ENCODE measurements at places on chromosomes 2 and 18. TPM values are rescaled to one million over a fixed set of nuclear protein-coding genes. Genes with fewer than 3 reads are reported as not detected.

- DNase-seq: no peak
Observed at GRCh38 chr18:59575995-59576394, 121.2 kb downstream of the CCBE1 start.

GRCh38 chr2:57892920-57893319 is 153.7 kb upstream of the VRK2 start:
- DNase-seq: no peak

DNA sequence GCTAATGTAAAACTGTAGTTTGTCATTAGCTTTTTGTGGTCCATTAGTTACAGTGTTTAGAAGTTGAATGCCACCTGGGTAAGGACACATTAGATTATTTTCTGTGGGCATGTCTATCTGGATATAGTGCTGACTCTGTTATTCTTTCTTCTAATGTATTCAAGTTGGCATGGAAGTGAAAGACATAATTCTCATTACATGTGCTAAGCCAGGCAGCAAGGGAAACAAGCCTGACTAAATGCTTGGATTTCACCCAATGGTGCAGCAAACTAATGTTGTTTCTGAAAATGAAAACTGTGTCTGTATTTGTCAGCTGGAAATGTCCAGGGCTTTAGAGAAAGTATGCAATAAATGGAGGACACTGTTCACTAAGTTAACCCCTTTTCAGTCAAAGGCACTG is 100.7 kb downstream of the NUP35 start:
- no peak for DNase-seq

DNA sequence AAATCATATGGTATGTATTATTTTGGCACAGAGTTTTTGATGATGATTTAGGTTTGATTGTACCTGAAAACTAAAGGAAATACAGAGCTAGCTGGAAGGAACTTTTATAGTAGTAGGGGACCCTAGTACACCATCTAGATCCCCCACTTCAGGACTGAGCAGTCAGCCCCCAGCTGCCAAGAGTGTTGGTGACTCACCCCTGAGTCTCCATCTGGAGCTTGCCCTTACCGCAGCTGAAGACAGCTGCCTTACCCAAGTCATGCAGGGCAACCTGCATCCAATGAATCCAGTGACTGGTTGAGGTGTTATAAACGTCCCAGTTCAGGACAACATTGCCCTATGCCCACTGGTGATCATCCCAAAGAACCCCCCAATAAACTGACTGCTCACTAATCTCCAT is 15.3 kb downstream of the PMS1 start:
- DNase-seq: no peak

DNA sequence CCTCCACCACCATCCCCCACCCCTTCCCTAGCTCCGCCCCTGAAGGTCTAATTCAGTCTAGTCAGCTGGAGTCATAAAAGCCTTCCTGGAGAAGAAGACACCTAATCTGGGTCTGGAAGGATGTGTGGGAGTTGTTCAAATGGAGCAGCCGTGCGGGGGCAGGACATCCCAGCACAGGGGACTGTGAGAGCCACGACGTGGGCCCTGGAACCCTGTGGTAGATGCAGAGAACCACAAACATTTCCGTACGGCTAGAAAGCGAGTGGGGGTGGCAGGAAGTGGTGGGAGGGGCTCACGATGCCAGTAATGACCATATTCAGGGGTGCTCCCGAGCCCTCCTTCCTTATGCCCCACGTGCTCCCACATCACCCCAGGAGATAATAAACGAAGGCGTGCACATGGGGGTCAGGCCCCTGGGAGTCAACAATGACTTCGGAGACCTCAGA is 20.9 kb upstream of the COL6A3 start:
- peak; percentile 71 for DNase-seq

DNA sequence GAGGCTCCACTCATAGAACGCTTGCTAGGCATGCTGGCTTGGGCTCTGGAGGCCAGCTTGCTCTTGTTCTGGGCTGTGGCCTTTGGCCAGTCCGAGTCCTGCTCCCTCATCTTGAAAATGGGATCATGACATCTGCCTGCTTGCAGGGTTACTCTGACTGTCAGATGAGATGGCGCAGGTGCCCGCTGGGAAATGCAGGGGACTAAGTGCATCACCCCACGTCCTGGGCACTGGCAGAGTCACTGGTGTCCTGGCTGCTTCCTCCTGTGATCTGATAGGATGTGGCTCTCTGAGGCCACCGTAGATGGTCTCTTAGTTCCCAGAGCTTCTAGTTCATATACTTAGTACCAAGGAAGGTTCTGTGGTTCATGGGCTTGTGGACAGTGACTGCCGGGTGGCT is 18.5 kb downstream of the LDLRAD4 start:
- no peak for DNase-seq

GRCh38 chr2:133270550-133270949 is 297.7 kb downstream of the NCKAP5 start:
- no peak for DNase-seq

DNA sequence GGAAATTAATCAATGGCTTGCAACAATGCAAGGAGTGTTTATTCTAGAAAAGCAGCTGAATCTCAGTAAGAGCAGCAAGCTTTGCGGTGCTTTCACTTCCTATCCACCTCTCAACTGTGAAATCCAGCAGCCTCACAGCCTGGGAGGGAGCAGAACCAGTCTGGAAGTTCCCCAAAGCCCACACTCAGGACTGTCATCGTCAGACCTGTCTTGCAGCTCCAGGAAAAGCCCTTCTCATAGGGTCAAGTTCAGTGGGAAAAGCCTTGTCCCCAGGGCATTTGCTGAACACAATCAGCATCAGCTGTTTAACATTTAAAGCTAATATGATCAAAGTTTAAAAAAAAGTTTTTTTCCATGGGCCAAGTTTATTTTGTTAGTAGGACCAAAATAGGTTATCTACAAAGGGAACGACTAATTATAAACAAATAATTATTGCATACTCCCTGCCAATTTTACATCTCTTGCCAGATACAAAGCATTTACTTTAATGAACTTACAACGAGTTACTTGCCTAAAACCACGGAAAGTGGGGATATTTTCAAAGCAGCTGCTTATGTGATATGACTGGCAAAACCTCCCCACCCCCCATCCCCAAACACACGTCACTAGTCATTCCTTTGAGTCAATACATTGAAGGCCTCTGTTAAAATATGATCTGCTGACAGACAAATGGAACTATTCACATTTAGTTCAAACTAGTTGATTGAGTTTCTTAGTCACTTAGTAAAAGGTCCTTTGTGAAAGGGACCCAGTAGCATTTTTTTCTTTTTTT is 36.8 kb downstream of the PARD6G start:
- no peak for DNase-seq

- no peak for DNase-seq
Observed at GRCh38 chr2:136137982-136138381, 20.0 kb upstream of the CXCR4 start.

GRCh38 chr2:70199320-70199864 is 8.6 kb upstream of the C2orf42 start:
- DNase-seq: no peak

GRCh38 chr18:73431620-73432019 is 563.8 kb upstream of the NETO1 start:
- DNase-seq: no peak

GRCh38 chr18:7684966-7685365 is 117.8 kb downstream of the PTPRM start:
- no peak for DNase-seq

- DNase-seq: no peak
Observed at GRCh38 chr2:120845277-120845676, 109.6 kb downstream of the GLI2 start.

- DNase-seq: no peak
Observed at GRCh38 chr18:23822590-23823385, 133.5 kb downstream of the LAMA3 start.

GRCh38 chr2:30029804-30030203 is 108.4 kb upstream of the ALK start:
- no peak for DNase-seq

GRCh38 chr2:19914266-19914975 is 12.6 kb upstream of the TTC32 start:
- no peak for DNase-seq

DNA sequence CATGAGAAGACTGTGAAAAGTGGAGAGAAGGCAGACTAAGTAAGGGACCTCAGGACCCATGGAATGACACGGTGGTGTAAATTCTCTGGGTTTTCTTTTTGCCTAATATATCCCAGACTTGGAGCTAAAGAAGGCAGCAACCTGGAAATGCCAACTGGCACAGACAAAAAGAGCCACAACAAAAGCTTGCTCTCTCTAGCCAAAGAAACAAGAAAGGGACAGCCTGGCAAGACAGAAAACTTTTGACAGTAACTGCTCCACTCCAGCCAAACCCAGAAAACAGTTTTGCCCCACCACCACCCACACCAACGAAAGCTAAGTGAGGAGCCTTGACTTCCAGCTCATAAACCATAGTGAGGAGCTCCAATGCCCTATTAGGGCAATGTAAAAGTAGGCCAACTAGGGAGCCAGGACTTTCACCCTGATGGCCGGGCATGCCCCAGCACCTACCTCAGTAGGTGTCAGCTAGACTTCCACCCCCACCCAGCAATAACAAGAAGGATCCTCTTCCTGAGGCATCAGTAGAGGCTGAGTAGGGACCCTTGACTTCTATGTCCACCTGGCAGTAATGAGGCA is 35.5 kb downstream of the PELI1 start:
- no peak for DNase-seq

GRCh38 chr2:54639609-54640008 is 83.9 kb upstream of the EML6 start:
- no peak for DNase-seq

DNA sequence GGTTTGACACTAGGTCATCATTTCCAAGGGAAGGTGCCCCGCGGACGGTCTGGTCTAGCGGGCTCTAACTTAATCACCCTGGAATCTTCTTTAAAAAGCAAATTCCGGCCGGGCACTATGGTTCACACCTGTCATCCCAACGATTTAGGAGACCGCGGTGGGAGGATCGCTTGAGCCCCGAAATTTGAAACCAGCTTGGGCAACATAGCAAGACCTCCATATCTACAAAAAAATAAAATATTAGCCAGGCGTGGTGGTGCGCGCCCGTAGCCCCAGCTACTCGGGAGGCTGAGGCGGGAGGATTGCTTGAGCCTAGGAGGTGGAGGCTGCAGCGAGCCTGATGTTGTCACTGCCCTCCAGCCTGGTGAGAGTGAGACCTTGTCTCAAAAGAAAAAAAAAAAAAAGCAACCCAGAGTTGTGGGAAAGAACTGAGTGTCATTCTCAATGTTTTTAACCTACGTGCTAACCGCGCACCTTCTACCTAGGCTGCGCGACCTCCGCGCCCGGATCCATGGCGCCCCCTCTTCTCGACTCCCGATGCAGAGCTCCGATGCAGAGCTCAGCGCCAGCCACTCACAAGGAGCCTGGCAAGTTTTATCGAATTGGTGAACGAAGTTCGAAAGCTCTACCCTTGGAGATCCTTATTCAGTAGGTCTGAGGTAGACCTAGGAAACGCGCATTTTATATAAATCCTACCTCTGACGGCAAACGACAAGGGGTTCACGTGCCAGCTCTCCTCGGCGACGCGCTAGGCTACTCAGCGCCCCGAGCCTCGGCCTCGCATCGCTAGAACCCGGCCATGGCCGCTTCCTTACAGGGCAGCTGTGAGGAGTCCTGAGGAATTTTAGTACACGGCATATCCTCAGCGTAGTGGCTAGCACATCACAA is 888 bp upstream of the TWSG1 start:
- DNase-seq: peak; percentile 23

- DNase-seq: no peak
Observed at GRCh38 chr2:226981791-226982326, 146.0 kb downstream of the RHBDD1 start.

DNA sequence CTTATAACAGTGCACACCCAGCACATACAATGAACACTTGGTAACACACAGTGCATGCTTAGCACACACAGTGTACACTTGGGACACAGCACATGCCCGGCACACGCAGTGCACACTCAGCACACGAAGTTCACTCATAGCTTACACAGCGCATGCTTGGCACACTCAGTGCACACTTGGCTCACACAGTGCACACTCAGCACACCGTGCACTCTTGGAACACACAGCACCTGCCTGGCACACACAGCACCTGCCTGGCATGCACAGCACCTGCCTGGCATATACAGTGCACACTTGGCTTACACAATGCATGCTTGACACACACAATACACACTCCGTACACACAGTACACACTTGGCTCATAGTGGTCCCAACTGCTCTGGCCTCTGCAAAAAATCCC is 128.2 kb downstream of the GALR1 start:
- DNase-seq: no peak

DNA sequence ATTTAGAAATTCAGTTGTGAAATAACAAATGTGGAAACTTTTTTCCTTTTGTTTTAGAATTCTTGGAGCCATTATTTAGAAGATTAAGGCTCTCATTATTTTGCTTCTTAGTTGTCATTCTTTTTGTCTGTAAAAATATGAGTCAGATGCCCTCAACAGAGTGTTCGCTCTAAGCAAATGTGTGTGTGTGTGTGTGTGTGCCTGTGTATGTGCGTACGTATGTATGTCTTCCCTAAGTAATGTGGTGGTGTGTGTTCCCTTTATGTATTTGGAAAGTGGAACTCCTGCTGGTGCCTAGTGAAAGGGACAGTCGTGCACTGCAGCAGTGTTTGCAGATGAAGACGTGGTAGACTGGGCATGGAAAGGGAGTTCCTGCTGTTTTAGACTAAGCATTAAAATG is 27.5 kb downstream of the ZNF407 start:
- DNase-seq: no peak

DNA sequence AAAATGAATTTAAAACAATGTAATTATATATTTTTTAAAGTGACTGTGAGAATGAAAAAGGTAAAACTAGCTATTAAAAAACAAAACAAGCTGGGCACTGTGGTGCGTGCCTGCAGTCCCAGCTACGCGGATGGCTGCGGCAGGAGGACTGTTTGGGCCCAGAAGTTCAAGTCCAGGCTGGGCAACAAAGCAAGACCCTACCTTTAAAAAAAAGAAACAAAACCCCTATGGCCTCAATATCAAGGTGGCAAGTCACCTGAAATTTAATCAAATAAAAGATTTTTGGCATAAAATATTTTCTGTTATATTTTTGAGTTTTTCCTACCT is 46.9 kb upstream of the STRN start:
- DNase-seq: no peak

DNA sequence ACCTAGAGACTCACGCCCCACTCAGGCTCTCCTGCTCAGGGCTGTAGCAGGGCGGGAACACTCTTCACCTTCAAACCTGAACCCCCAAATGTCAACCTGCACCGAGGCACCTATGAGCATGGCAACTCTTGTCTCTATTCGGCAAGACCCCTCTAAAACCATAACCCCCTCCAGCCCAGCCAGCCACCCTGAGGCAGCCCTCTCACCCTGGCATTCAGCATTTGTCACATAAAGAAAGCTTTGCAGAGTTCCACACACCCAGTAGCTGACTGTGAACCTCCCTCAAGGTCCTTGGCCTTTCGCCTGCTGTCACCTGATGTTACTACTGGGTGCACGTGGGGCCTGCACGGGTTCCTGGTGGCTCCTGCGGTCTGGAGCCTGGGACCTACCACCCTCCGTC is 97.2 kb upstream of the ALKAL2 start:
- no peak for DNase-seq

- DNase-seq: no peak
Observed at GRCh38 chr2:13227578-13227977, 510.8 kb downstream of the TRIB2 start.

CEBPZOS gene
- polyA plus RNA-seq: 43.6 TPM

ABCB11 gene
- polyA plus RNA-seq: not detected

D2HGDH gene
- polyA plus RNA-seq: 5.7 TPM

C1D gene
- polyA plus RNA-seq: 30.3 TPM

REEP1 gene
- not detected for polyA plus RNA-seq

PMAIP1 gene
- 15.0 TPM for polyA plus RNA-seq

TUBA3E gene
- polyA plus RNA-seq: not detected

All from CD8-positive, alpha-beta memory T cell (primary cell).